ENCODE measurements at places on chromosomes 2 and 18.

GRCh38 chr2:240456447-240457222, 21.2 kb downstream of the GPC1 start:
- no peak for DNase-seq

DNA sequence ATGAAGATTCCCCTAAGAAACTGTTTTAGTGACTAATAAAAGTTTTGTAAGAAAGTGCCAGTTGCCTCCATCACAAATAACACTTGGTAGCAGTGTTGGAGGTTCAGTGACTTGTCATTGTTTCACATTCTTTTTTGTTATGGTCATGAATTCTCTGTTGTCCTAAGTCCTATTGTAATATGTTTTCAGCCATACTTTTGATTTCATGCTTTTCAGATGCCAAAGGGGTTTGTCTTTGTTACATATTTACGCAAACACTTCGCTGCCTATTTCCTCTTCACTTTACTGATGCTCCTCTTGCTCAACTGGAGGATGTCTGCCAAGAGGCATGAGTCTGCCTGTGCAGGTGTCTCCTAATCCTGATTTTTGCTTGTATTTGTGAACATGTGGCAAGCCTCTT, 66.6 kb downstream of the PHLPP1 start:
- no peak for DNase-seq

GRCh38 chr2:72762276-72762675, 63.6 kb downstream of the EXOC6B start:
- DNase-seq = no peak

- DNase-seq = no peak
These were observed 401.6 kb upstream of the SMIM21 start for GRCh38 chr18:75829091-75829490.

- peak; percentile 100 for DNase-seq
These were observed at the start of gene WBP1 for GRCh38 chr2:74458132-74458937. TSS of gene WBP1 (plus strand) at chr2:74458438. CDS start at chr2:74458603, 165 bp downstream.

DNA sequence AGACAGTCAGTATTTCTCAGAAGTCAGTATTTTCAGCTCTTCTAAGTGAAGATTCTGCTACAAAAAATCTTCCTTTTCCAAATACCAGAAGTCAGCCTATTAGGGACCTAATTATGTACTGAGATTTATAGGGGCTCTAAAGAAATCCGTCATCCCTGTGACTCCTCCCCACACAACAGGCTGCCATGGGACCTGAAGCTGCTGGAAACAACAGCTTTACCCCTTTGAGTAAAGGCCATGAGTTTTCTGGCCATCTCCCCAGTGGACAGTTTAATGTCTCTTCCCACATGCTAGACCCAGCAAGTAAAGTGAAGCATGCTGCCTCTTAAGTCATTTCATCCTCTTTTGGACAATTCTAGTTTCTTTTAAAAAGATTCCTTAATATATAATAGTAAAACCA, 255.7 kb upstream of the ACVR2A start:
- no peak for DNase-seq

- no peak for DNase-seq
These were observed 52.8 kb upstream of the HAAO start for GRCh38 chr2:42844901-42845821.

GRCh38 chr18:9685615-9685890, 22.5 kb upstream of the RAB31 start:
- DNase-seq = no peak

GRCh38 chr2:201194097-201194496, 11.2 kb downstream of the CASP10 start:
- no peak for DNase-seq

DNA sequence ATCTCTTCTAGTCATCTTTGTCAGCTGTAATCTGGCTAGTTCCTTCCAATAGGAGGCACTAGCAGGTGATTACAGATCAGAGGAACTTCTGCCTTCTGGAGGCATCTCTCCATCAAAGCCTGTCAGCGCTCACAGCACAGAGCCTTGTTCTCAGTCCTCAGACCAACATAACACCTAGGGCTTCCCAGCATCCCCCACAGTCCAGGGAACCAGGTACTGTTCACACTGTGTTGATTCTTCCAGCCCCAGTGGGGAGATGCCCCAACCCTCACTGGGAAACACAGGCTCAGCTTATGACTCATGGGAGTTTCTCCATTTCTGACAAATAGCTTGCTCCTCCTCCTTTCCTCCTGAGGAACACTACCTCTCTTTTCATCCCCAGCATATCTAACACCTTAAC, 601.7 kb downstream of the CBLN2 start:
- DNase-seq = no peak

DNA sequence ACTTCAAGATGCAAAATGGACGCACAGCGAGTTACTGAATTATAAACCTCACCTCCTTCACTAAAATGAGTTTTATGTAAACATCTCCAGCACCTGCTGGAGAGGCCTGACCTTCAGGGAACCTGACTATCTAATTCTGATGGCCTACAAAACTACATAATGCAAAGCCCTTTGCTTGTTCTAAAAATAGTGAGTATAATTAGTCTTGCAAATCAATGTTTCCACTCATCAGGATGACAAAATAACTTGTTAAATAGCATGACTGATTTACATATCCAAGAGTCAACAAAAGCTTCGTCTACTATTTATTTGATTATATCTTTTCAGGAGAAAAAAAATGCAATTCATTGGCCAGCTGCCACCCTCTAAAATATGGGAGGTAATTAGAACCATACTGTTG, 326.3 kb upstream of the MC4R start:
- no peak for DNase-seq

DNA sequence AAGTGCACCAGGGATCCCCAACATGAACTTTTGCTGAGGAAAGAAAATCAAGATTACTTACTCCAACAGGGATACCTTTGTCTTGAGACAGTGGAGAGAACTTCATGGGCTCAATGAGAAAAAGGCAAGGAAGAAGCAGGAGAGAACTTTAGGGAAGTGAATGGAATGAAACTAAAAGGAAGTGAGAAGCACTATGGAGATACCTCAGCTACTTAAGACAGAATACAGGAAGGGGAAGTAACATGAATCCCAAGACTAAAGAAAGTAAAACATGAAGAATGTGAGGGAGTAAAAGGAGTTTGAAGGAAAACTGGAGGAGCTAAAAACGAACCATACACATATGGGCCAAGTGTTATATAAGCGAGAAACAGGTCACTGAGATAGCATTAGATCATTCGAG, 32.4 kb upstream of the ACTR3 start:
- no peak for DNase-seq

DNA sequence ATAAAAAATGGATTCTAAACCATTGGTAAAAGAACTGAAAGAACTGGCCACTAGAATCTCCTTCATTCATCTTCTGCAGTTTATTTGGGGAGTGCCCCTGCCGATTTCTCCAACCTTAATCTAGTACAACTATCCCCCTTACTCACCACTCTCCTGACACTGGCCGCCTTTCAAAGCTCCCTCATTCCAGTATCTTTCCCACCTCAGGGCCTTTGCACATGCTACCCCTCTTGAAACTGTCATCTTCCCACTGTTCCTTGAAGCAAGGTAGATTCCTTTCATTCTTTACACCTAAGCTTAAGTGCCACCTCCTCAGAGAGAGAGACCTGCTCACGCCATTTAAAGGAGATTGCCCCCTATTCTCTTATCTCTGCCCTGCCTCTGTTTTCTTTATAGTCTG, 147.9 kb downstream of the MCFD2 start:
- no peak for DNase-seq

GRCh38 chr2:219081701-219082331, 21.1 kb upstream of the IHH start:
- DNase-seq = no peak

DNA sequence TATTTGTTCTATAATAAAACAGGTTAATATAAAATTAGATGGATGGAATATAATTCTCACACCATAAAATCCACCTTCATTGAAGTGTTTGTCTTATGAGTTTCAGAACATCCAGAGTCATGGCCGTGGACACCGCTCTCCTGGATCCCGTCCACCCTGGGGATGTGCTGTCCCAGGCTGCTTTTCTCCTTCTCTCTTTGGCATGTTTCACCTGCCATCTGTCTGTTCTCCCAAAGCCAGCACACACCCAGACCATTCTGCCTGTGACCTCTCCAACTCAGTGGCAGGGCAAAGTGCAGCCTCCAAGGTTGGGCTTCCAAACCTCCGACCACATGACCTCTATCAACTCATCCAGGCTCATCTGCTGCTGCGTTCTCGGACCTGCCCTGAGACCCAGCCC, 104.7 kb downstream of the MYT1L start:
- DNase-seq = no peak

DNA sequence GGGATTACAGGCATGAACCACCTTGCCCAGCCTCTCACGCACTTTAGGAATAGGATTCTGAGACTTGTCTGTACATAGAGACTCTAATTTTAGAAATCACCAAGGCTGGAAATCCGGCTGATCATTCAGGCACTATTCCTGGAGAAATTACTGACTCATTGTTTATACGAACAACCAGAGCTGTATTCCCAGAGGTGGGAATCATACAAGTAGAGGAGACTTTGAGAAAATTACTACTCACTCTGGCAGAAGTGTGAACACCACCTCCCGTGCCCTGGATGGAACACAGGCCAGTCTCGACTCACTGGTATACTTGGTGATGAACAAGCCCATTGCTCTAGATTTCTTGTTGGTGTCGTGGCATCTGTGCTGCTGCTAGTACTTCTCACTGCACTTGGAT, 5.8 kb upstream of the ADNP2 start:
- DNase-seq = no peak

DNA sequence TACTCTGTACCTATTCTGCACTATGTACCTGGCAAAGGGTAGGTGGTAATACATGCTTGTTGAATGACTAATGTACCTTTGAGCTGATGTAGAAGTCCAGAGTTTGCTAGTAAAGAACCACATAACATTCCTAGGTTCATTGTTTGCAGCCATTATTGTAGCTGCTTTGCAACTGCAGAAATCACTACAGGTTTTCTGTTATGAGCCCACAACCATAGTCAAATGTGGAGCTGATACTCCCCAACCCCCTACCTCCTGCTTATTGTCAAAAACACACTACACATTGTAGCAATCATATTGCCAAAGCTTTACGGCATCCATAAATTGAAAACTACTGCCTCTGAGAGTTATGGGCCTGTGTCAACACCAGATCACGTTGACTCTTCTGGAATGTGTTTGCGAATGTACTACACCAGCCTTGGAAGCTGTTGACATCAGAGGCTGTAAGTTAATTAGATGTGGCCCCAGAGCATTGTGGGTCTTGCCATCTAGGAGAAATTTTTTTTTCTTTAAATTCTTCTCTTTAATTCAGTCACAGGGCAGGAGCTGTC, 187.0 kb downstream of the AGPS start:
- no peak for DNase-seq
